ENCODE measurements at places on chromosomes 7 and 10. TPM values are rescaled to one million over a fixed set of nuclear protein-coding genes. Genes with fewer than 3 reads are reported as not detected.
A peak's percentile ranks its signal among the peaks of the same experiment; 100 is the strongest.

The PRKG1 gene
- polyA plus RNA-seq = not detected

- no peak for DNase-seq
- no peak overlapping the region for H3K27ac ChIP-seq
- no peaks in the 10 kb centered on the region for H3K4me1 ChIP-seq
- peaks cover 10% of the 10 kb centered on the region for H3K36me3 ChIP-seq
- H3K27me3 ChIP-seq = no peaks in the 10 kb centered on the region
Measured at GRCh38 chr10:26556748-26557640, 118.9 kb downstream of the APBB1IP start.

DNA sequence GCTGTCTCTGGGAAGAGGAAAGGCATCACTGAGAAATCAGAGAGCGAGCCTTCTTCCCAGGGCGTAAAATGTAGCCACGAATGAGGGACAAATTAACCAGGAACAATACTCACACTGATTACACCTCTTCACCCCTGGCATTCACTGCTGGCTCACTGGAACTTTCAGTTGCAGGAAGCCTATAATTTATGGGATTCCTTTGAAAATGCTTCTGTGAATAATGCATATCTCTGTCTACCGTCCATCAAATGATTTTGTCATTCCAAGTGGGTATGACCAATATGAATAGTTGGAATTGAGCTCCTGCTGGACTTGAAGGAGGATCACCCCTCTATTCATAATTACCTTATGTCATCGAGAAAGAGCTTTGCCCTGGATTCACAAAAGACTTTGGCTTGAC is 360.3 kb upstream of the FZD8 start:
- no peak for DNase-seq
- no peaks in the 10 kb centered on the region for H3K36me3 ChIP-seq
- H3K27ac ChIP-seq = no peak overlapping the region
- H3K4me1 ChIP-seq = no peaks in the 10 kb centered on the region

DNA sequence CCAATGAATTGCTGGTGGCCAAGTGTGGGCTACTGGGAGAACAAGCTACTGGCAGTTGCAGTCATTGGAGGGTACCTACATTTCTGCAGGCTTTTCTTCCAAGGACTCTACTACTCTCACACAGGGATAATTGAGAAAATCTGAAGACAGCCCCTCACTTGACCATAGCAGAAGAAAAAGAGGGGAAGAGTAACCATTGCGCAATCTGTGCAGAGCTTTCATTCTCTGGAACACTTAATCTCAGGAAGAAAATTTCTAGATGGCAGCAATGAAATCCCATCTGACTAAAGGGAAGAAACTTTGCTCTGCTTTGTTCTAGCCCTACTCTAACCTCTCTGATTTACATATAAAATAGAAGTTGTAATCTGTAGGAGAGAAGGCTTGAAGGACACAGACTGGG is 1239.6 kb upstream of the SORCS1 start:
- no peaks in the 10 kb centered on the region for H3K4me1 ChIP-seq
- H3K27ac ChIP-seq = no peak overlapping the region
- no peaks in the 10 kb centered on the region for H3K36me3 ChIP-seq
- H3K27me3 ChIP-seq = no peaks in the 10 kb centered on the region

DNA sequence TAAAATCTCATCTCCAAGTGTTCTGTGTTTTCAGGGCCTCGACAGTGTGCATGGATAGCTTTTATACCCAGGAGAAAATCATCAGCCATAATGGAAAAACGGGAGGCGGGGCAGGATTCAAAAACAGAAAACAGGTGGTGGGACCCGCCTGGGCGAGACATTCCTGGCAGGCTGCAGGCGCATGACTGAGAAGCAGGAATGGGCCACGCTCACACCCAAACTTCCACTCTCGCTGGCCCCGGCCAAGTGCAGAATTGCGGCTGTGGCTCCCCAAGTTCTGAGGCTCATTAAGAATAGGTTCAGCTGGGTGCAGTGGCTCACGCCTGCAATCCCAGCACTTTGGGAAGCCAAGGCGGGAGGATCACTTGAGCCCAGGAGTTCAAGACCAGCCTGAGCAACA is 60.6 kb downstream of the C10orf143 start:
- no peak for DNase-seq
- H3K27me3 ChIP-seq = no peaks in the 10 kb centered on the region
- H3K4me1 ChIP-seq = no peaks in the 10 kb centered on the region

- no peaks in the 10 kb centered on the region for H3K36me3 ChIP-seq
- no peak for DNase-seq
- no peak overlapping the region for H3K27ac ChIP-seq
- H3K4me3 ChIP-seq = no peak overlapping the region
Measured at GRCh38 chr10:20616056-20616671, 280.9 kb downstream of the NEBL start.

DNA sequence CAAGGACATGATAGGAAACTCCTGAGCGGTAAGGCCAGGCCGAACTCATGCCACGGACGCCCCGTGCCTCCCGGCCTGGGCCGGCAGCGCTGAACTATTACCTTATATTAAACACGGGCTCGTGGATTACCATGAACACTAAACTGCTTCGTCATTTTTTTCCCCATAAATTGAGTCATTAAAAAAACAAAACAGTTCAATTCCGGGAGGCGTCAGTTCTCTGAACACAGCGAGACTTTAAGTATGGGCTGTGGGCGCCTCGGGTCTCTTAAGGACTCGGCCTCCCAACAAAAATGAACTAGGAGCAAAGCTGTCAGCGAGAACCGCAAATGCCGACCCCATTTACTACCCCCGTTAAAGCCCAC is 519 bp downstream of the PITRM1 start:
- no peak for DNase-seq
- peak overlapping the region; percentile 69 for H3K27ac ChIP-seq
- no peaks in the 10 kb centered on the region for H3K27me3 ChIP-seq
- H3K4me3 ChIP-seq = peak overlapping the region; percentile 85

DNA sequence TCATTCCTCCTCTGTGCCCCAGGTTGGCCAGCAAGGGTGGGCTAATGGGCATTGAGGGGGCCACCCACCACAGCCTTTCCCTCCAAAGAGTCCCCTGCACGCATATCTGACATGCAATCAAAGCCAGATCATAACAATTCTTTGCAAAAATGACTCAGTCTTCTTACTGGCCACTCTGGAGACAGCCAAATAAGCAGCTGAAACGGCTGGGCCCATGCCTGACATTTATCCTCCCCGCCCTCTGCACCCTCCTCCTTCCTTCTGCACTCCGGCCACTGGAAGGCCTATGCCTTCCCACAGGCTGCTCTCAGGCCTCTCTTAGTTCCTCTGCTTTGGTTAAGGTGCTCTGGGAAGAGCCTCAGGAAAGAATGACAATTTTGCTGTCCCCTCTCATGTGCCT is 29.2 kb upstream of the NPFFR1 start:
- H3K4me1 ChIP-seq = no peaks in the 10 kb centered on the region
- H3K36me3 ChIP-seq = no peaks in the 10 kb centered on the region
- H3K27me3 ChIP-seq = no peaks in the 10 kb centered on the region
- no peak overlapping the region for H3K27ac ChIP-seq
- no peak overlapping the region for H3K4me3 ChIP-seq
- DNase-seq = no peak

DNA sequence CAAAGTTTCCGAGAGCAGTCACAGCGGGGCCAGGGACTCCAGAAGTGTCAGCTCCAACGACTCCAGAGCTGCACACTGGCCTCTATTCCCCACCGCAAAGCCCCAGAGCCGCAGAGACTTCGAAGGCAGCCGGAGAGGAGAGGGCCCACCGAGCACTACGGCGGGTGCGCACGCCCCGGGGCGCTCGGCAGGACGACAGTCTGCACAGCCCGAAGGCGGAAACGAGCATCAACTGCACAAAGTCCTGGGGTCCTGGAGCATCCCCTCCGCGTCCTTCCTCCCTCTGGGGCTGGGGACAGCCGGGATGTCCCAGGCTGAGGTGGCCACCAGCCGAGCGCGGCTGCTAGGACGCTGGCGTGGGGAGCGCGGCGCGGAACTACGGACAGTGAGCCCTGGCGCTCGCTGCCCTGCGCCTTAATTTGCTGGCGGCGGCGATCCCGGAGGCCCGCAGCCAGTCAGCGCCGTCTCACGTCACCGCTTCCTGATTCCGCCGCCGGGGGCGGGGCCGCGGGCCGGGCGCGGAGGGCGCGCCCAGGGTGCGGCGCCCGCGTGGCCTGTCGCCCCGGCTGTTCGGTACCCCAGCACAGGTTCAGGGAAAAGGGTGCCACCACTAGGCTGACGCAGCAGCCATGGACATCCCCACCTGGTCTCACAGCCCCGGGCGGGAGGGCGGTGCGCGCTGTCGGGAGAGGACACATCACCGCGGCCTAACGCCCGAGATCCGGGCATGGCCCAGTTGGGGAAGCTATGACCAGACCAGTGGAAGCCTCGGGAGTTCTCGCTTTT is at the start of gene TBX20:
Gene TBX20, minus strand, starts transcription at position 391 of the 786 bp plus-strand sequence. CDS start 480 bp downstream, outside the sequence.
- DNase-seq = no peak
- H3K4me1 ChIP-seq = no peaks in the 10 kb centered on the region
- H3K36me3 ChIP-seq = no peaks in the 10 kb centered on the region
- H3K27me3 ChIP-seq = peaks cover 15% of the 10 kb centered on the region
- H3K27ac ChIP-seq = no peak within 1 kb of the TSS

DNA sequence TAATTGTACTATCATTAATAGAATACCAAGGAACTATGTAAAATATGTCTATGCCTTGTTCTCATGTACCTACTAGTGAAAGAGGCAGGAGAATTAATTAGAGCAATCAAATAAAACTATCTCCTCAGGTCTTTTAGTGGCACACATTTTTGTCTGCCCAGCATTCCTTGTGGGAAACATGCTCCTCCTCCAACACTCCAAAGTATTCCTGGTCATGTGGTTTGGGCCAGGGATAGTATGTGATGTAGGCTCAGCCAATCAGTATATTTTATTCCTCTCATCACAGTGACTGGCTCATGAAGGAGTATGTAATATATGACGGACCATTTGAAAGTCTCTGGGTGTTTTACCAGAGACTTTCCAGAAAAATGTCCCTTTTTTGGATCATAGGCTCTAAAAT is 16.7 kb upstream of the SYPL1 start:
- no peak overlapping the region for H3K27ac ChIP-seq
- H3K36me3 ChIP-seq = no peaks in the 10 kb centered on the region
- DNase-seq = no peak
- H3K4me1 ChIP-seq = no peaks in the 10 kb centered on the region
- H3K4me3 ChIP-seq = no peak overlapping the region
